IMR-90 (cell line): ENCODE measurements at places on chromosomes 3 and 15. TPM values are rescaled to one million over a fixed set of nuclear protein-coding genes. Genes with fewer than 3 reads are reported as not detected.

Gene LRRIQ4
- not detected in 2 replicates for total RNA-seq

Gene PXK
- total RNA-seq, result 14.3 and 15.6 TPM in 2 replicates

Gene IRAK2
- total RNA-seq, result 8.1 and 8.6 TPM in 2 replicates

Gene RTP1
- total RNA-seq, result not detected in 2 replicates

Gene CYP8B1
- not detected in 2 replicates for total RNA-seq

Gene SLC28A2
- not detected in 2 replicates for total RNA-seq

Gene RETNLB
- not detected in 2 replicates for total RNA-seq

Gene PLS1
- total RNA-seq, result 0.90 and 1.7 TPM in 2 replicates

DNA sequence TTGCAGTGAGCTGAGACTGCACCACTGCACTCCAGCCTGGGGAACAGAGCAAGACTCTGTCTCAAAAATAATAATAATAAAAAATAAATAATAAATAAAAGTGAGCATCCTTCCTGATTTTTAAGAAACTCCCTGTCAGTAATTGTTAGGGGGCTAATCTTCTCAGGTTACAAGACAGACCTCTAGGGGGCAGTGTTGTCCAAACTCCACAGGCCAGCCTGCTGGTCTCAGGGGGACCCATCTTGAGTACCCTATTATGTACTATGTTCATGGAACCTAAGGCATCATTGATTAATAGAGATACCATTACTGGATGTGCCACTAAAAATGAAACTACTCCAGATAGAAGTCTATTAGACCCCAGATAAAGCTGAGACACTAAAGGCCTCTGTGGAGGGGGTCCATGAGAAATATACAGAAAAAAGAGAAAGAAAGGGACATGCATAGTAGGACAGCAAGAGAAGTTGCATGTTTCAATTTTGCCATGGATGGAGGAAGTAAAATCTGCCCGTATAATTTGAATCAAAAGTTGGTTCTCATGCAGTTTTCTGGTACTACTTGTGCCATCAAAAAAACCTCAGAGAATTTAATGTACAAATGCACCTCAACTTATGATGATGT is 85.5 kb upstream of the CDV3 start:
- no peak overlapping the region for H3K4me3 ChIP-seq
- no peaks in the 10 kb centered on the region for H3K36me3 ChIP-seq
- no peaks in the 10 kb centered on the region; the same call in 1 of the 2 replicates for H3K4me1 ChIP-seq
- no peaks in the 10 kb centered on the region for H3K27me3 ChIP-seq
- no peak overlapping the region for H3K27ac ChIP-seq

GRCh38 chr3:156727519-156728205 is 53.3 kb downstream of the TIPARP start:
- H3K4me1 ChIP-seq, result peaks cover 11% of the 10 kb centered on the region
- no peaks in the 10 kb centered on the region for H3K36me3 ChIP-seq
- H3K27ac ChIP-seq, result no peak overlapping the region
- H3K4me3 ChIP-seq, result no peak overlapping the region
- H3K27me3 ChIP-seq, result no peaks in the 10 kb centered on the region

GRCh38 chr3:141452045-141452444 is 34.8 kb upstream of the RASA2 start:
- H3K27me3 ChIP-seq, result no peaks in the 10 kb centered on the region
- H3K36me3 ChIP-seq, result peaks cover 4% of the 10 kb centered on the region; the same call in 1 of the 2 replicates
- DNase-seq, result peak; percentile 80
- H3K4me3 ChIP-seq, result no peak overlapping the region
- peak overlapping the region; percentile 28; the same call in 1 of the 2 replicates for H3K27ac ChIP-seq

GRCh38 chr3:71251156-71251775 is 332.3 kb downstream of the FOXP1 start:
- peak; percentile 98 for DNase-seq
- H3K4me3 ChIP-seq, result peak overlapping the region; percentile 24; the same call in 1 of the 2 replicates
- H3K4me1 ChIP-seq, result peaks cover 24% of the 10 kb centered on the region
- peak overlapping the region; percentile 86 for H3K27ac ChIP-seq
- H3K27me3 ChIP-seq, result no peaks in the 10 kb centered on the region
- H3K36me3 ChIP-seq, result no peaks in the 10 kb centered on the region

DNA sequence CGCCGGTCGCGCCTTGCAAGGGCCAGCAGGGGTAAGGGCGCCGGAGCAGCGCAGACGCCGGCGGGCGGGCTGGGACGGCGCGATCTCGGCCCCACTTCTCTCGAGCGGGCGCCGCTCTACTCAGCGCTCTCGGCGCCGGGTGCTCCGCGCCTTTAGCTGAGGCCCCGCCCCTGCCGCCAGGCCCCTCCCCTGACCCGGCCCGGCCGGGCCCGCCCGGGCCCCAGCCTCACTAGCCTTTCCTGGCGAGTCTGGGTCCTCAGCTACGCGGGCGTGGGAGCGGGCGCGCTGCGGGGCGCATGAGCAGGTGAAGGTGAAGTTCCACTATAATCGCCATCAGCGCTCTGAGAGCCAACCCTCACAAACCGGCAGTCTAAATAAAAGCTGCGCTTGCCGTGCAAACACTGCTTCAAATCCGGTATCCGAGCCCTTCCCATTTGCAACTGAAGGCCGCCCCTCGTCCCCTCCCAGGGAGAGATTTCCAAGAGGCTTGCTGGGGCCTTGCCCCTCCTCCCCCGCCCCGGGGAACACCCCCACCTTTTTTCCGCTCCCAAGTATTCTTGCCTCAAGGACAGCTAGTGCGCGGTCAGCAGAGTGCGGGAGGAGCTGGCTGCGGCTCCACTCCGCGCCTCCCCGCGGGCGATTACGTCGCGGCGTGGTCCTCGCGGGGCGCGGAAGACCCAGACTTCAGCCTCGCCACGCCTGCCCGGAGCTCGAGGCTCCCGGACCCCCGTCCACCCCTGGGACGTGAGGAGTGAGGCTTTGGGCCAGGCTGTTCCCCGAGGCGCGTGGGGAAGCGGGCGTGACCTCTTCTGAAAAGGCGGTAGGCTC is at the start of gene RPP25:
Gene RPP25 (minus strand): TSS at position 125 of the 828 bp plus-strand sequence. CDS start 189 bp downstream, outside the sequence.
- no peak within 1 kb of the TSS; the same call in 1 of the 2 replicates for H3K27ac ChIP-seq
- H3K4me1 ChIP-seq, result peaks cover 8% of the 10 kb centered on the region; the same call in 1 of the 2 replicates
- peak within 1 kb of the TSS; percentile 37 for H3K4me3 ChIP-seq
- no peaks in the 10 kb centered on the region for H3K36me3 ChIP-seq
- peak; percentile 21 for DNase-seq

DNA sequence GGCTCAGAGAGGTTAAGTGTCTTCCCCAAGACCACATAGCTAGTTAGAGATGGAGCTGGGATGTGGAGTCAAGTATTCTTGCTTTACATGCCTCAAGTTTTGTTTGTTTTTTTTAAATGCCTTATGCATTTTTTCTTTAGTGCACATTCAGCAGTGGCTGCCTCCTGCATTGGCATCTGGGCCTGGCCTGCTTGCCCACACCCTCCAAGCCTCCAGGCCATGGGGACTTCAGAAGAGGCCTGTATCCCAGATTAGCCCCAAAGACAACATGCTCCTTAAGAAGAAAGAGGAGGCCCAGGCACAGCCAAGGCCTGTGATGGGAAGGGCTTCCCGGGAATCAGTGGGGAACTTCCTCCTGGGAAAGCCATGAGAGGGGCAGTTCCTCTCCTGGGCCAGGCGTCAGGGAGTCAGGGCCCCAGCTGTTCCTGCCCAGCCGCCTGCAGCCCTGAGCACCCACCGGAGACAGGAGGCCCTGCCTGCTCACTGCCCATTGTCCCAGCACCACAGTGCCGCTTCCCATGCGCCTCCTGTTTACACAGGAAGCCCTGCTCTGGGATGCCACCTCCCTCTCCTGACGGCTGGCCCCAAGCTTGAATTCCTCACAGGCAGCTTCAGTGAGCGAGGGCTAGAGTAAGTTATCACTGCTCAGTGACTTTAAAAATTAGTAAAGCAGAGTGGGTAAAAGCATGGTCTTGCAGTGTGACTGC is 16.0 kb downstream of the FOXL2NB start:
- H3K4me3 ChIP-seq, result no peak overlapping the region
- 0 out of 2 replicates have a peak, but pooled peaks cover 1% of the 10 kb centered on the region for H3K4me1 ChIP-seq
- peaks cover 30% of the 10 kb centered on the region for H3K27me3 ChIP-seq
- no peak for DNase-seq

DNA sequence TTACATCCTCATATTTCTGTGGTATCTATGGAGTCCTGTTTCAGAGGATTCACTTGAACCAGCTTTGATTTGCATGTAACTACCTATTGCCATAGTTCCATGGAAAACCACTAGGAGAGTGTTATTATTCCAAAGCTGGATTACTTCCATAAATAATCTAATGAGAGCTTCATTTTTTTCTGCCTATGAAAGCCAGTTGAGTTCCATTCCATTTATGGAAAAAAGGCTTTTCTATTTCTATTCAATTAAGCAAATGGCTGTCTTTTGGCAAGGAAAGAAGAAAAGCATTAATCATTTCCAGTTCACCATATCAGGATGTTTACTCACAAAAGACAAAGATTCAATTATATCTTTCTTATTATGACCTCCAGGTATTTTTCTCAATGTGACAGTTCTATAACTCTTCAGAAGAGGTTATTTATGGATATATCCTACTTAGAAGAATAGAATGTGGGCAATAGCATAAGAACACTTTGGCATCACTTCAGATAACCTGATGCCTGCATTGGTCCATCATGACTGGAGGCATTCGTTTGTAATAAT is 259.9 kb upstream of the ZPLD1 start:
- peak; percentile 25 for DNase-seq
- no peak overlapping the region for H3K4me3 ChIP-seq
- no peaks in the 10 kb centered on the region for H3K27me3 ChIP-seq
- peak overlapping the region; percentile 80; the same call in 1 of the 2 replicates for H3K27ac ChIP-seq
- no peaks in the 10 kb centered on the region for H3K36me3 ChIP-seq
- H3K4me1 ChIP-seq, result peaks cover 11% of the 10 kb centered on the region

- no peaks in the 10 kb centered on the region for H3K36me3 ChIP-seq
- H3K27ac ChIP-seq, result no peak overlapping the region
- H3K27me3 ChIP-seq, result peaks cover 94% of the 10 kb centered on the region
- no peaks in the 10 kb centered on the region for H3K4me1 ChIP-seq
- no peak overlapping the region for H3K4me3 ChIP-seq
Measured at GRCh38 chr15:59997070-59997701, 6.9 kb upstream of the FOXB1 start.

- peaks cover 7% of the 10 kb centered on the region for H3K27me3 ChIP-seq
- H3K36me3 ChIP-seq, result no peaks in the 10 kb centered on the region
- no peak overlapping the region for H3K4me3 ChIP-seq
- no peaks in the 10 kb centered on the region for H3K4me1 ChIP-seq
- no peak overlapping the region for H3K27ac ChIP-seq
- DNase-seq, result no peak
Measured at GRCh38 chr3:122661633-122662032, 19.0 kb upstream of the PARP14 start.

DNA sequence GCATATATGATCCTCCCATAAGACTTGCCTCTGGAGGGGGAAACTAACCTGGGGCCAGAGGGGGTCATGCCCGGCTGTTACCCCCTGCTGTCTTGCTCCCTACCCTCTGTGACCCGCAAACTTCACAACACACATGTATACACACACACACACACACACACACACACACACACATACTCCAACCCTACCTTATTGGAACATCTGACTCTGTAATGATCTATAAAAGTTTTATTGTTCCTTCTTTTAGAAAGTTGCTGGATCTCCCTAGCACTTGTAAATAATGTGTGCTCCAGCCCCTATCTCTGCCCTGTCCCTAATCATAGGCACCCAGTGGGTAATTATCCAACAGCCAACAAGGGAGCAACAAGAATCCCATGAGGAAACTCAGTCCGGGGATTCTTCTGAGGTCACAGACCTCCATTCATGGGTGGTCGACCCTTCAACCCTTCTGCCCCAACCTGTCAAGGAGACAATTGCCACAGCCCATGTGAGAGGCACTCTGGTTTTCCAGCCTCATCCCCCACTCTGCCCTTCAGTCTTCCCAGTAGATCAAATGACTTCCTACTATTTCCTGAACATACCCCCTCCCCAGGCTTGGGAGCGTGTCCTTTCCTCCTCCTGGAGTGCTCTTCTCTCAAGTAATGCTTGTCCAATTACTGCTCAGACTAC is 14.0 kb upstream of the TPM1 start:
- H3K4me1 ChIP-seq, result peaks cover 7% of the 10 kb centered on the region
- H3K27me3 ChIP-seq, result no peaks in the 10 kb centered on the region
- no peak overlapping the region for H3K27ac ChIP-seq
- DNase-seq, result no peak
- no peak overlapping the region for H3K4me3 ChIP-seq

GRCh38 chr3:177561365-177561764 is 364.1 kb upstream of the TBL1XR1 start:
- H3K4me3 ChIP-seq, result no peak overlapping the region
- H3K27ac ChIP-seq, result no peak overlapping the region
- H3K36me3 ChIP-seq, result no peaks in the 10 kb centered on the region
- DNase-seq, result no peak

DNA sequence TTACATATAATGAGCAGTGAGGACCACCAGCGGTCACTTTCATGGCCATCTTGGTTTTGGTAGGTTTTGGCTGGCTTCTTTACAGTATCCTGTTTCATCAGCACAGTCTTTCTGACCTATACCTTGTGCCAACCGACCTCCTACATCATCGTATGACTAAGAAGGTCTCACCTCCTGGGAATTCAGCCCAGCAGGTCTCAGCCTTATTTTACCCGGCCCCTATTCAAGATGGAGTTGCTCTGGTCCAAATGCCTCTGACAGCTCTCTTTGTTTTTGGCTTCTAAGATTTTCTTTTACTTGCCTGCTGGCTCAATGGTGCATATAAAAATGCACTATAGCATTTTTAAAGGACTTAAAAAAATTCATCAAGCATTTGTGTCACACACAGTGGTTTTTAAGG is 3.2 kb upstream of the MME start:
- DNase-seq, result peak; percentile 52
- H3K4me3 ChIP-seq, result no peak overlapping the region
- peaks cover 5% of the 10 kb centered on the region for H3K27me3 ChIP-seq
- H3K36me3 ChIP-seq, result no peaks in the 10 kb centered on the region

- no peaks in the 10 kb centered on the region for H3K36me3 ChIP-seq
- no peak within 1 kb of the TSS for H3K27ac ChIP-seq
- peaks cover 33% of the 10 kb centered on the region for H3K27me3 ChIP-seq
- H3K4me3 ChIP-seq, result peak within 1 kb of the TSS; percentile 48
Measured at GRCh38 chr3:47578691-47579632, at the start of gene CSPG5. Gene CSPG5 (minus strand): TSS chr3:47578865. CDS start chr3:47578693, 172 bp downstream.

GRCh38 chr3:14458434-14459275 is 56.2 kb downstream of the SLC6A6 start:
- H3K4me3 ChIP-seq, result no peak overlapping the region
- H3K36me3 ChIP-seq, result peaks cover 35% of the 10 kb centered on the region; the same call in 1 of the 2 replicates
- H3K27ac ChIP-seq, result no peak overlapping the region
- H3K4me1 ChIP-seq, result peaks cover 19% of the 10 kb centered on the region
- no peak for DNase-seq
- no peaks in the 10 kb centered on the region for H3K27me3 ChIP-seq

GRCh38 chr3:53243165-53243564 is 12.7 kb downstream of the TKT start:
- H3K27ac ChIP-seq, result no peak overlapping the region; the same call in 1 of the 2 replicates
- H3K27me3 ChIP-seq, result no peaks in the 10 kb centered on the region
- H3K4me1 ChIP-seq, result peaks cover 25% of the 10 kb centered on the region
- H3K4me3 ChIP-seq, result no peak overlapping the region

DNA sequence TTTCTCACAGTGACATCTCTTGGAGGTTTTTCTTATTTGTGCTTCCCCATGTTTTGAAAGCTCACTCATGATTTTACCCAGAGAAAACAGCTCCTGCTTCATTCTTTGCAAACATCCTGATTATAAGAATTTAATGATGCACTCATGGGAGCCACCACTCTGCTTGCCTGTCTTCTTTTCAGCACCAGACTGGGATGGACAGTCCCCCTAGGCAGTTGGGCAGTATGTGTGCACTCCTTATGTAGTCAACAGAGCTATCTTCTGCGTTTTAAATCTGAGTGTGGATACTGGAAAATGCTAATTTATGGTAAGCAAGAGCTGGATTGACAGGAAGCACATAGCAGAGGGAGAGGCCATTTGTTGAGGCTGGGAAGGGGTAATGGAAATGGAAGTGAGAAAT is 276.1 kb downstream of the AGBL1 start:
- no peak for DNase-seq
- no peaks in the 10 kb centered on the region for H3K36me3 ChIP-seq
- H3K4me1 ChIP-seq, result no peaks in the 10 kb centered on the region
- H3K27me3 ChIP-seq, result no peaks in the 10 kb centered on the region
- no peak overlapping the region for H3K27ac ChIP-seq

GRCh38 chr3:70383360-70383831 is 71.0 kb upstream of the MDFIC2 start:
- no peak overlapping the region for H3K4me3 ChIP-seq
- no peaks in the 10 kb centered on the region for H3K36me3 ChIP-seq
- no peaks in the 10 kb centered on the region for H3K4me1 ChIP-seq
- no peak for DNase-seq
- no peaks in the 10 kb centered on the region for H3K27me3 ChIP-seq
